Hypothalamus (tissue), 51 donors: ENCODE measurements at places on chromosomes 7 and 10.

GRCh38 chr7:140153666-140154161, 23.1 kb downstream of the KDM7A start:
- DNase-seq, result no peak

GRCh38 chr10:110207011-110207804, at the start of gene MXI1:
TSS of gene MXI1 (plus strand) at chr10:110207605. CDS start at chr10:110207809, 204 bp downstream.
- DNase-seq, result peak; percentile 58

DNA sequence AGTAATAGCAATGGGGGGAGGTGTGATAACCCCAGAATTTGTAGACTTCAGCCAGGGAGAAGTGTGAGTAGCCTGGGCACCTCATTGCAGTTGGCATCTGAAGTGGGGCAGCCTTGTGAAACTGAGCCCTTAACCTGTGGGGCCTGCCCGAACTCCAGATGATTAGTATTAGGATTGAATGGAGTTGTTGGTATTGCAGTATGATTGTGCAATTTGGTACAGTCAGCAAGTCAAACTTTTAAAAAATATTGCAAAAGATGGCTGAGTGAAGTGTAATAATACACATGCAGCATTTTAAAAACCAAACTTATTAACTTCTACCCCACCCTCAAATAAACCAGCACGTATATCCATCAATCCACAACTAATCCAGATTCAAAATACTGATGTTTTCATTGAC, 9.3 kb downstream of the RBM33 start:
- DNase-seq, result no peak

DNA sequence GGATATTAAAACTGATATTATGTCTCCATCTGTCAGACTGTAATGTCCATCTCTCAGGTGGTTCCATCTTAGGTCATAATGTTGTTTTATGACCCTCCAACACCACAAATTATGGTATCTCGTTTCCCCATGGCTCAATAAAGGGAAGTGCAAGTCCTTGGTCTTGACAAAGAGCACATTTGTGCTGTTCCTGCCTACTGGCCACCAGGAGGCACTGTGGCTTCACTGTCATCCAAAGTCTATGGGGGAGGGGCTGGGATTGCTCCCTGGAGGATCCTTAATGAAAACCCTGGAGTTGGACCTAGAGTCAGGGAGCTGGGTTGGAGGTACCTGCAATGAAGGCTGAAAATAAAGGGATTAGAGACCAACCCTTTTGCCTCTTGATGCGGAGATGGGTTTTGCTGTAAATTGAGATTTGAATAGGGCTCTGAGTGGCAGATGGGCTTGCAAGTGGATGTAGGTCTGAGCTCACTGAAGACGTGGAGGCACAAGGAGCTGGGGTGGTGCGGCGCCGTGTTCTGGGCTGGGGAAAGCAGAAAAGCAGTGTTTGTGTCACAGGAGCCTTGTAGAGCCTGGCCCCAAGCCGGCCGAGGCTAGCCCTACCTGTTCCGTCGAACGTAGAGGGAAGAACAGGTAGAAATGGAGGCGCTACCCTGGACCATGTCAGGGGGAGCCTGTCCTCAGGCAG, 180.5 kb upstream of the PRSS58 start:
- DNase-seq, result no peak

DNA sequence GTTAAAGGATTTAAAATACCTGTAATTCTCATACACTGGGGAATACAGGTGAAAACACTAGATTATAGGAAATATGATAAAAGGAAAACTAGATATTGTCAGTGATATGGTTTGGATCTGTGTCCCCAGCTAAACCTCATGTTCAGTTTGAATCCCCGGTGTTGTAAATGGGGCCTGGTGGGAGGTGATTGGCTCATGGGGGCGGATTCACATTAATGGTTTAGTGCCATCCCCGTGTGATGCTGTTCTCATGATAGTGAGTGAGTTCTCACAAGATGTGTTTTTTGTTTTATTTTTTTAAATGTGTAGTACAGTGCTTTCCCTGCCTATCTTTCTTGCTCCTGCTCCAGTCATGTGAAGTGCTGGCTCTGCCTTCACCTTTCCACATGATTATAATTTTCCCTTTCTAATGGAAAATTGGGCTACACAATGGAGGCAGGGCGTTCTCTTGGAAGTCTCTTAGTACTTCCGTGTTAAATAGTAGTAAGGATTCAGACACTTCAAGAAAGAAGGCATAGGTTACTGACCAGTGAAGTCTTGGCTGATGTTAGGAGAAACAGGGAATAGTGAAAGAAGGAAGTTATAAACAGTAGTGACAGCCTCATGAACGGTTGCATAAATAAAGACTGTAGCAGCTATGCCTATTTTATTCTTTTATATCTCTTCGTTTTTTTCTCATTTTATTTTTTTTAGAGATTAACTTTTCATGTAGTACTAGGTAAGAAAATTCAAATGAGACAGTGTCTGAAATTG, 386.4 kb downstream of the SUGCT start:
- no peak for DNase-seq

- DNase-seq, result no peak
Observed at GRCh38 chr10:104581884-104582601, 59.0 kb upstream of the SORCS3 start.

DNA sequence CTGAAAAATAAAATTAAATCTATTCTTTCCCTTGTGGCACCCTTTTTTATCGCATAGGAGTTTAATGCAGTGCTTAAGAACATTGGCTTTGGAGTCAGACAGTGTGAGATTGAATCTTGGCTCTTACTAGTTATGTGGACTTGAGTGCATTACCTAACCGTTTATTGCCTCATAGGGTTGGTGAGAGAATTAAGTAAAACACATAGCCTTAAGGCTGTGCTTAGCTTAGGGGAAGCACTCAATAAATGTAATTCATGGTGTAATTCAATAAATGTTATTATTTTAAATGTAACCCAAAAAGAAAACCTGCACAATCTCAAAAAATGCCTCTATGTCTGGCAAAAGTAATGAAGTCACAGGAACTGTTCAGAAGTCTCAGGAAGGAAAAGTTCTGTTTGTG, 2.7 kb downstream of the STK17A start:
- no peak for DNase-seq

- DNase-seq, result no peak
Observed at GRCh38 chr7:18461785-18462467, 33.6 kb upstream of the HDAC9 start.

DNA sequence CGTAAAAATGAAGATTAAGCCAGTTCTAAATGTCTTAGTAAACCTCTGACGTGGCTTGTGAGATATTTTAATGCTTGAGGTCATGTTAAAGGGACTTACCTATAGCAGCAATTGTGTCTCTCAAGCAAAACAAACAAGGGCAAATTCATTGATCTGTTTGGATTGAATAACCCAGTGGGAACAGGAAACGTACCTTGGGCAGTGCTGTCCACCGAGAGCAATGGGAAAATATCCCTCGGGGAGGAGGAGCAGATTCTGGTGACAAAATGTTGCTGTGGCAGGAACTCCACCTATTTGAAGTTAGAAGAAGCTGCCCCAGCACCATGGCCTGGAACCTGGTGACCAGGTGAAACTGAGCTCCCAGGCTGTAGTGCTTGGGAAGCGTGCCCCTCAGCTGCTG, 107.1 kb upstream of the FZD8 start:
- no peak for DNase-seq

DNA sequence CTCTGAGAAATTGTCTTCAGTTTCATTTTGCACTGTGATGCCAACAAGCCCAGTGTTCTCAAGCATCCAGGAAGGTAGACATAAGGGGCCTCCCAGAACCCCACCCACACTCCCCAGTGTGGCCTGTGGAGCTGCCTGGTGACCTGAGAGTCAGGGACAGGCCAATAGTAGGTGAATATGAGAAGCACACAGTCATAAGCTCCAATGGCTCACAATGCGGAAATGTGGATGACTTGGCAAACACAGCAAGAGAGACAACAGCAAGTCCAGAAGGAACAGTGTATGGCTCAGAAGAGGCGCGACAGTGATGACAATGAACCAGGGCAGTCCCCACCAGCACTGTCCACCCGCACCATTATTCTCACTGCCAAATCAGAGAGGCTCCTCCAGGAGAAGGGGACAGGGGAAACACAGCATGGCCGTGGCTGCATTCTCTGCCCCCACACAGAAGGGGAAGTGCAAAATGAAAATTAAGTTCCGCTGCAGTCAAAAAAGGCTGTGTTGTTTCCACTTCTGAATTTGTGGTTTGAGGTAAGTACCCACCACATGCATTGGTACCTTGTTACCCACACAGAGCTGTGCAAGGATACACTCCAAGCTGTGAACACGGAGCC, 419.8 kb downstream of the GRID1 start:
- DNase-seq, result no peak

- no peak for DNase-seq
Observed at GRCh38 chr7:87147500-87147899, 4.8 kb upstream of the DMTF1 start.

DNA sequence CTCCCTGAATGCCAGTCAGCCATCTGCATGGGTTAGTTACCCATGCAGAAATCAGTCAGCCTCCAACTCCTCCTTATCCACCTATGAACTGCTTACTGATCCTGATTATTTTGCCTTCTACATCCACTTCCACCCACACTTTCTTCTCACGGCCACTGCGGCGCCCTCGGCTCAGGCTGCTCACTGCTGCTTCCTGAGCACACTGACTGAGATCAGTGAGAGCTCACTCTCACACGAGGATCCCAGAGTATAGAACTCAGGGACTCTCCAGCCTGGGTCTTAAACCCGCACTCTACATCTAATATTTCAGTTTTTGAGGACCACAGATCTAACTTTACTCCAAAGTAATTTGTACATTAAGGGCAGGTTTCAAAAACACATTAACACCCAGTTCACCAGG, 64.4 kb downstream of the GRB10 start:
- DNase-seq, result no peak

- DNase-seq, result no peak
Observed at GRCh38 chr10:77297393-77297739, 340.2 kb downstream of the KCNMA1 start.

DNA sequence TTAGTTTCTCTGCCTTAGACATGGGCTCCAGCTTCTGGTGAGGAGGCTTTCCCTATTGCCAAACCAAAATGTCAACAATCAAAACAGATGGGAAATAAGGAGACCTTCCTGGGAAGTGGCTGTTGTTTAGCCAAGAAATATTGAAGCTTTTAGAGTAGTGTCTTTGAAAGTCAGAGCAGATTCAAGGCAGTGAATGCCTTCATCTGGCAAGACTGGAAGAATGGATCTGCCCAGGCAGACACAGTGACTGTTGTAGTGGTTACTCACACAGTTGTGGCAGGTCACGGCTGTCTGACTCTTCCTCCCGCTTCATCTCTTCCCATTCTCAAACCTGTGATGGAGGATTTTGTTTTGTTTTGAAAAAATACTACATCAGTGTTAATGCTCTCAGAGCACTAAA, 154.1 kb upstream of the ADO start:
- DNase-seq, result no peak

- no peak for DNase-seq
Observed at GRCh38 chr7:36262309-36263094, 109.4 kb downstream of the EEPD1 start.

DNA sequence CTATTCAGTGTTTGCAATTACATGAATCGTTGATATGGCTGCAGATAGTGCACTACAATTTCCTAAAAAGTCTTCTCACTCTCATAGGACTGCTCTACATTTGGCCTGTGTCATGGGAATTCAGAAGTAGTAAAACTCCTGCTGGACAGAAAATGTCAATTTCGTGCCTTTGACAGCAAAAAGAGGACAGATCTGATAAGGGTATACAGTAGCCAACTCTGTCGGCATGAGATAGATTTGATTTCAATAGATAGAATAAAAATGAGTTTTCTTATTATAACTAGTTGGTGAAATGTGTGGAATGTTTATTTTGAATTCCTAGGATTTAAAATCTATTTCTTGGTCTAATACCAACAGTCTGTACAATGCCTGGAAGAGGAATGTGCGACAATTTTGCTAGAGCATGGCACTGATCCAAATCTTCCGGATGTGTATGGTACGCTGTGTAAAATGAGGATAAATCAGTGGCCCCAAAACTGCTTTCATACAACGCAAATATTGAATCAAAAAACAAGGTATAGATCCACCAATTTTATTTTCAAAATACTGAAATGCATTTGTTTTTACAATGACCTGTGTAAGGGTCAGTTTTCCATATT, 133.5 kb upstream of the CDK13 start:
- no peak for DNase-seq

GRCh38 chr10:29767968-29768367, 133.2 kb upstream of the SVIL start:
- DNase-seq, result no peak

DNA sequence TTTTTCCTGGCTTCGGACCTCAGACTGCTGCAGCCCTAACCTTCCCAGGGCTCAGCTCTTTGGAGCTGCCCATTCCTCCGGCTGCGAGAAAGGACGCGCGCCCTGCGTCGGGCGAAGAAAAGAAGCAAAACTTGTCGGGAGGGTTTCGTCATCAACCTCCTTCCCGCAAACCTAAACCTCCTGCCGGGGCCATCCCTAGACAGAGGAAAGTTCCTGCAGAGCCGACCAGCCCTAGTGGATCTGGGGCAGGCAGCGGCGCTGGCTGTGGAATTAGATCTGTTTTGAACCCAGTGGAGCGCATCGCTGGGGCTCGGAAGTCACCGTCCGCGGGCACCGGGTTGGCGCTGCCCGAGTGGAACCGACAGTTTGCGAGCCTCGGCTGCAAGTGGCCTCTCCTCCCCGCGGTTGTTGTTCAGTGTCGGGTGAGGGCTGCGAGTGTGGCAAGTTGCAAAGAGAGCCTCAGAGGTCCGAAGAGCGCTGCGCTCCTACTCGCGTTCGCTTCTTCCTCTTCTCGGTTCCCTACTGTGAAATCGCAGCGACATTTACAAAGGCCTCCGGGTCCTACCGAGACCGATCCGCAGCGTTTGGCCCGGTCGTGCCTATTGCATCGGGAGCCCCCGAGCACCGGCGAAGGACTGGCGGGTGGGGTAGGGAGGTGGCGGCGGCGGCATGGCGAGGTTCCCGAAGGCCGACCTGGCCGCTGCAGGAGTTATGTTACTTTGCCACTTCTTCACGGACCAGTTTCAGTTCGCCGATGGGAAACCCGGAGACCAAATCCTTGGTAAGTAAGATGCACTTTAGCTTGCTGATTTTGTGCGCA, at the start of gene PLXDC2:
Gene PLXDC2 (plus strand): TSS at position 22 of the 820 bp plus-strand sequence.
- DNase-seq, result peak; percentile 58

DNA sequence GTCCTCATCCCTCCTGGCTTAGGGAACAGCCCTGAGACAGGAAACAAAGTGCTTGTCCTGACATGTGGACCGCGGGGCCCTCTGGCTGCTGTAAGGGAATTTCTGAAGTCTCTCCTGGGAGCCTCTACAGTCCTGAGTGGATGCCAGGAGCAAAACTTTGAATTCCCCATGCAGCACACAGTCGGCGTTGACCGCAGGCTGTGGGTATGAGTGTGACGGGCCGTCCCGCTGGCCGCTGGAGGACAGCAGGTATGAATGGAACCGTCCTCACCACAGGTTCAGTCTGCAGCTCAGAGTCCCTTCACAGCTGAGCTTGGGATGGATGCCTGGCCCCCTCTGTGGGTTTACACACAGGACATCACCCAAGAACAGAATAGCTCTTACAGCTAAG, 94.9 kb downstream of the GPR26 start:
- no peak for DNase-seq
